ENCODE measurements at places on chromosomes 12 and 14.

DNA sequence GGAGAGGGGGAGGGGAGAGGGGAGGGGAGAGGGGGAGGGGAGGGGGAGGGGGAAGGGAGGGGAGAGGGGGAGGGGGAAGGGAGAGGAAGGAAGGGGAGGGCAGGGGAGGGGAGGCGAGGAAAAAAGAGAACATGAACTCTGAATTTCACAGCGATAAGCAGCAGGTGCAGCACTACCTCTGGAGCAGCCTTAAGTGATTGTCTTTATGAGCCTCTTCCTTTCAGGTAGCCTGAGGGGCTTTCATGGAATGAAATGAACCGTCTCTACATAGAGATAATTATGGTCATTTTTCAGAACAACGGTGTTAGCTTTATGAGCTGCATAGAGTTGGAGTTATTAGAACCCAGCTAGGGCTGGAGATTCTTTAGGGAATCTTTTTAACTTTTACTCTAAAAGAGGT lies 18.1 kb upstream of the PTCSC3 start:
- no peak for DNase-seq

GRCh38 chr14:34053666-34054065 lies 102.8 kb upstream of the EGLN3 start:
- DNase-seq = no peak

DNA sequence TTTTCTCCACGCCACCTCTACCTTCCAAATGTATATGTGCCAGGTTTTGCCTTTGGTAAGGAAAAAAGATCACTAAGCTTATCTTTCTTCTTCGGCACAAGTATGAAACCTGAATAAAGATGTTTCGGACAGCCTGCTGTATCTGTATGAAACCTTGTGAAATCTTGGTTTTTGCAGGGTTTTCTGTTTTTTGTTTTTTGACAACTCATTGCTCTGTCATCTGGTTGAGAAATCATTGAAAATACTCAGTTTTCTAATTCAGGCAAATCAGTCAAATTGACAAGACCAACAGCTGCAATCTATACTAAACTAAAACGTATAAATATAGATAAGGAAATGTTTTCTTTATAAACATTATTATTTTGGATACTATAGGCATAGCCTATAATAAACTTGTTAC lies 63.1 kb upstream of the FGD4 start:
- DNase-seq = no peak

GRCh38 chr14:95023886-95024285 lies 133.4 kb downstream of the DICER1 start:
- DNase-seq = no peak

- no peak for DNase-seq
Measured at GRCh38 chr12:65196762-65197567, 27.6 kb downstream of the LEMD3 start.

DNA sequence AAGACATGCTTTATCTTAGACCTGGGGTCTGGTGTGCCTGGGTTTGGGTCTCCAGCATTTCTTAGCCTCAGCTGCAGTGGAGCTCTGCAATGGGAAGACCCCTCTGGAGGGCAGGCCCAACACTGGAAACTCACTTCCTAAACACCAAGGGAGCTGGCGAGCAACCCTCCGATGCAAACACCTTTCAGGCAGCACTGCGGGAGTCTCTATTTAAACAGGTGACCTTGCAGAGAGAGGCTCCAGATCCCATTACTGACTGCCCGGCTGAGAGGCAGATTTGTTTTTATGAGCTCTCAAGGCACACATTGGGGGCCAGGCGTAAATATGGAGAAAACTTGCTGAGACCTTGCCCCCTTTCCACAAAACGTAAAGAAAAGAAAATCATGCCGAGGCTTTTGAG lies 195.5 kb downstream of the PAX9 start:
- DNase-seq = no peak

DNA sequence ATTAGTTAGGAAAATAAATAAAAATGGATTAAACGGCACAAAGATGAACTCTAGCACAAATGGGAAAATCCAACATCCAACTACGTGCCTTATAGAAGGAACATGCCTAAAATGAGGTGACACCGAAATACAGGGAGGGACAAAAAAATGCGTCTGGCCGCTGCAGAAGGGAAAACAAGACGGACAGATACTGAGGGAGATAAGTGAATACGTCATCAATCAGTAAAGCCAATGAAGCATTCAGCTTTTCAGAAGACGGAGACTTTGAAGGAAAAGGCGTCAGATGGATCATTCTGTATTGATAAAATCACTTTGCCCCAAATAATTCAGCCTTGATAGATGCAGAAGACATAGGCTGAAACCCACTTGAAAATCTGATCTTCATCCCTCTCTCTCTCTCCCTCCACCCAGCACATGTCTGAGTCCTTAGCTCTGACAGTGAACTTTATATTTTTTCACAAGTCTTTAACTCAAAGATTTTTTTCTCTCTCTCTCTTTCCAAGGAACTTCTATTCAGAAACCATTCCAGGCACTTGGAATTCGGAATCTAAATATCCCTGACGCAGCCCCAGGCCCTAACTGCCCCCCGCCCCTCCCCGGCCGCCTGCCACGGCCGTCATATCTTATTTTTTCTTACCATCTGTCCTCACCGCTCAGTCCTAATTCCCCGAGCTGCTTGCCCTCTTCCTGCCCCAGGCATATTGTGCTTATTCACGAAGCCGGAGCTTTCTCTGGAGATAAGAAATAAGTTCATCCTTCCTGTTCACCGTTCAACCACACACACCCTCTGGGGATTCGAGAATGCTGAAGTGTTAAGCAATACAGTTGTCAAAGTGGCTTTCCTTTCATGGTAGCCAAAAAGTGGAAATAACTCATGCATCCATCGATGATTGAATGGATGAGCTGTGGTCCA lies 35.5 kb upstream of the RFLNA start:
- DNase-seq = no peak

DNA sequence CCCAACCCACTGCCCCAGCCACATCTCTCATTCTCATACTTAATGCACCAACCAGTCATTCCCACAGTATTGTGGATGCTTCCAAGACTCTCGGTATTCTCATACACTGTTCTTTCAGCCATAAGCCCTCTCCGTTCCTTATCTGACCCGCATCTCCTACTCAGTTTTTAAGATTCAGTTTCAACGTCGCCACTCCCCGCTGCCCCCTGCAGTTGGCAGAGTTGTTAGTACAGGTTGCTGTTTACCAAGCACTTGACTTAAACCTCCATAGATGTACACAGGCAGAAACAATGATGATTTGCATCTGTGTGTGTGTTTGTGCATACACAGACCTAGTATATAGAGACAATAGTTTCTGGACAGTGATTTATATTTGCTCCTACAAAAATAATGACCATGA lies 40.2 kb downstream of the PAH start:
- no peak for DNase-seq

GRCh38 chr12:131112700-131113290 lies 159.1 kb downstream of the ADGRD1 start:
- no peak for DNase-seq

DNA sequence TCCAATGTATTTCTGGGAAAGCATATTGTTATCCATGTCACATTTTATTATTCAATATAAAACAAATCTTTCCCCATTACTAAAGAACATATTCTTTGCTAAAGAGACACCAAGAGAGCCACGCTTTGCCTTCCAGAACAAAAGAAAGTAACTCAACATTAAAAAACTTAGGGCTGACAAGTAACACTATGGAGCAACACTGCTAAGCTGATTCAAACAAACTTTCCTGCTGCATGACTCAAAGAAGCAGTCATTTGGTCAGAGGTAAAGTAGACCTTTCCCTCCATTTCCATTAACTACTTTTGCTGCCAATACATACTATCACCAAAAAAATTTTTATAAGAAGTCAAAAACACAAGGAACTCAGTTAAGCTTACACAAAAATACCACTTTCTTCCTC lies 83.0 kb downstream of the DENND5B start:
- DNase-seq = no peak

GRCh38 chr12:2054091-2055018 lies 1.6 kb downstream of the CACNA1C start:
- DNase-seq = no peak

- DNase-seq = no peak
Measured at GRCh38 chr14:72678356-72678755, 215.5 kb downstream of the DPF3 start.

DNA sequence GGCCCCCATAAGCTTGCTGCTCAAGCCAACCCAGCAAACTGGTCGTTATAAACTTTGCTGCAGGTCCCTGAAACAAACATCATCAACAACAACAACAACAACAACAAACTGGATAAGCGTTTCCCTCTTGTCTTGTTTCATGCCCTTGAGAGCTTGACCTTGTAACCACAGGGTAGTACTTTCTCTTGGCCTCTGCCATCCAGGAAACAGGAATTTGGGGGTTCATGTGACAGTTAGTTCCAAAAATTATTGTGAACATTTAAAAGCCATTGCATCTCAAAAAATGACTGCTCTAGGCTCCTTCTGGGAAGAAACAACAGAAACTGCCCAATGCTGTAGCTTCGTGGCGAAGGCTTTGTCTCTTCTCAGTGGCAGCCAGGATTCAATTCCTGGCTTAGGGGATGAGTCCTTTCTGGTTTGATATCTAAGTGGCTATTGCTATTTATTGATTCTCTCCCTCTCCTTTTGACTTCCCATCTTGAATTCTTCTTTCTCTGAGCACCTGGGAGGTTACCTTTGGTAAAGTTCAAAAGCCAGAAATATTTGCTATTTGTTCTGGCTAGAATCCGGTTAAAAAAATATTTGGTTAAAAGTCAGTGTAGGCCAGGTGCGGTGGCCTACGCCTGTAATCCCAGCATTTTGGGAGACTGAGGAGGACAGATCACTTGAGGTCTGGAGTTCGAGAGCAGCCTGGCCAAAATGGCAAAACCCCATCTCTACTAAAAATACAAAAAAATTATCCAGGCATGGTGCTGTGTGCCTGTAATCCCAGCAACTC lies 52.0 kb upstream of the CPM start:
- DNase-seq = no peak

GRCh38 chr12:25001311-25001710 lies 52.4 kb upstream of the BCAT1 start:
- DNase-seq = no peak

- DNase-seq = no peak
Measured at GRCh38 chr14:35285168-35286002, 6.8 kb upstream of the PSMA6 start.

DNA sequence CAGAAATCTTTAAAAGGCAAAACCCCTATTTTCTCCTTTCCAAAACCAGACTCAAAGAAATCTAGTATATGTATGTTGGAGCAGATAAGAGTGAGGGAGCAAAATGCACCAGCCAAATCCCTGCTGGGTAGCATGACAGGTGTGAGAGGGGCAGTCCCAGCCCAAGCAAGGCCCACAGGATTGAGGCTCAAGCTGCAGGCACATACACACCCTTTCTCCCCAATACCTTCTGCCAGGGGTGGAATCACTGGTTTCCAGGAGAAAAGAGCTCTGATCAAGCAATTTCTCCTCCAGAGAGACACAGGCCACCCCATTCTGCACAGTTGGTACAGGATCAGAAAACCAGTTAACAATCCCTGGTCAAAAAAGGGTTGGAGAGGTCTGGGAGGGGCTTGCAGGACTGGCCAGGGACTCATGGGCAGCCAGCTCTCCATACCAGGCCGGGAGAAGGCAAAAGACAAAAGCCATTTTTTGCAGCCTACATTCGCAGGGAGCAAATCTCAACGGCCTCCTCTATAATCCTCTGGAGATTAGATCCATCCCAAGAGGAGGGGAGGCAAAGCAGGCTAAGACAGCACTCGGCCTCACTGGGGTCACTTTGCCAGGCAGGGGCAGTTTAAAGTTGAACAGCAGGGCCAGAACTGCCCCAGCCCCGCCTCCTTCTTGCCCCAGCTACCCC lies 2.1 kb downstream of the KMT2D start:
- no peak for DNase-seq

DNA sequence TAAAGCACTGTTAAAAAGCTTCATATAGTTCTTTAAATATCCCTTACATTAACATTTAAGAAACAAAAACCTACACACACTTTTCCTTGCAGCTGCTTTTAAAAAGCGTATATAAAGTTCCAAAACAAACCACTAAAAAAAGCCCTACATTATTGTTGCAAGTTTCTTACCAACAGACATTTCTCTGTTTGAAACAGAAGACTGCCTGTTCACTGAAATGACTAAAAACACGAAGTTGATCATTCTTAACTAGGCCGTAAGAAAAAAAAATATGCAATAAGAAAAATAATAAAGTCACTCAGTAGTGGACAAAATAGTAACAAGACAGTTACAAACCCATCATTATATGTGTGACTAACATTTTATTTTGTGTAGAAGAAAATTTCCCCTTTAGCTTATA lies 37.3 kb downstream of the KIF21A start:
- no peak for DNase-seq

GRCh38 chr12:65879878-65880277 lies 55.6 kb downstream of the HMGA2 start:
- no peak for DNase-seq

GRCh38 chr12:48681399-48681709 lies 684 bp downstream of the KANSL2 start:
- DNase-seq = no peak

DNA sequence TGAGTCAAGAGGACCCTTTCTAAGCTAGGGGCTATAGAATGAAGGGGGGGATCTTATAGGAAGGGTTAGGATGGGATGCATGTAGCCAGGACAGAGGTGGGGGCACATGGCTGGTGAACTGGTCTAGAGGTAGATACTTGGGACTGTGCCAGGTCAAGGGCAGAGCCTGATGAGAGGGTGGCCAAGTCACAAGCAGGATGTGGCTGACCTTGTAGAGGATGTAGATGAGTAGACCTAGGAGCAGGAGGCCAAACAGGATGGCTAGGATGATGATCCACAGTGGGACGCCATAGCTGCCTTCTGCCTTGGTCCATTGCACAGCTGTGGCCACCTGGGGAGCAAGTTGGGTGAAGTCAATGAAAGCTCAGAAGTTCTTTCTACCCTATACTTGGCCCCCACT lies 12.6 kb upstream of the ZNF385A start:
- DNase-seq = no peak

DNA sequence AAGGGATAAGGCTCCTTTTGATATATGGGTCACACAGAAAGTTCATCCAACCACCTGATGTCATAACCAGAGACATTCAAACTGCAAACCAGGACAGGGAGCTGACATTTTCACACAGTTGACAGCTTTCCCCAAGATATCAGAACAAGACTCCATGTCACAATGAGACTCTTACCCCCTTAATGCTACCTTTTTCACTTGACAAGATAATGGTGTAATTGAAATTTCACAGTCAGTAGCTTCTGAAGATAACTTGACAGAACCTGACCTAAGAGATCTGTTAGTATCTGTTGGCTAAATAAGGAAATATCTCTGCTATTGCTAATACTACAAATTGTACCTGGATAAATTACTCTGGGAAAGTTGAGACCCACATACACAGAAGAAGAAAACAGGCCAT lies 187.3 kb downstream of the C12orf50 start:
- no peak for DNase-seq

GRCh38 chr12:121748571-121749265 lies 36.2 kb downstream of the TMEM120B start:
- DNase-seq = no peak

- no peak for DNase-seq
Measured at GRCh38 chr14:59464486-59465315, 479 bp downstream of the GPR135 start.

- no peak for DNase-seq
Measured at GRCh38 chr12:132154941-132155770, 10.9 kb downstream of the NOC4L start.

- DNase-seq = no peak
Measured at GRCh38 chr12:119156401-119157044, 22.2 kb upstream of the HSPB8 start.

- no peak for DNase-seq
Measured at GRCh38 chr12:110042264-110042663, 6.1 kb downstream of the C12orf76 start.

Measured in keratinocyte (primary cell).